AG10803 (cell line): ENCODE measurements at places on chromosomes 7 and 10.

DNA sequence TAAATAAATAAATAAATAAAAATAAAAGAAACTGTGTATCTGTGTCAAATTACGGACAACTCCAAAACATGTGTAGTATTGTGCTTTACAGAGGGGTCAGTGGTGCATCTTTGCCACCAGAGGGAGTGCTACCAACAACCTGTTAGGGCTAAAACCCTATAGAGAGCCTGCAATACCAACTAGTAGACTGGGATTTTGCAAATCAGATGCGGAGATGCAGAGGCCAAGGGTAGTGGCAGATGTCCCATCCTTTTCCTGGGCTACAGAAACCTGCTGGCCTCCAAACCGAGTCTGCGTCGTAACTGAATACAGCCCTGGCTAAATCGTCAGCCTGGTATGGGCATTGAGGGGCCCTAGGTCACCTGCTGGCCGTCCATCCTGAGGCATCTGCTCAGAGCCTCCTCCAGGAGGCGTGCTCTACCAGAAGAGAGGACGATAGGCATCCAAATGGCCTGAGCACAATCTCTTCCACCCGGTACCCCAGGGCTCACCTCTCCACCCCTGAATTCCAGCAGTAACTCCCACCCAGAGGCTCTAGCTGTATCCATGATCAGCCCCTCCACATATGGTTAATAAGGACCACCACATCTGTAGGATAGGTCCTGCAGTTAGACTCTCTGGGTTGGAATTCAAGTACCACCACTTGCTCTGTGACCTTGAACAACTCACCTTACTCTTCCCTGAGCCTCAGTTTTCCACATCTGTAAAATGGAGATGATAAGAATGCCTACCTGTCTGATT lies 6.2 kb upstream of the RRP12 start:
- DNase-seq = peak; percentile 81

DNA sequence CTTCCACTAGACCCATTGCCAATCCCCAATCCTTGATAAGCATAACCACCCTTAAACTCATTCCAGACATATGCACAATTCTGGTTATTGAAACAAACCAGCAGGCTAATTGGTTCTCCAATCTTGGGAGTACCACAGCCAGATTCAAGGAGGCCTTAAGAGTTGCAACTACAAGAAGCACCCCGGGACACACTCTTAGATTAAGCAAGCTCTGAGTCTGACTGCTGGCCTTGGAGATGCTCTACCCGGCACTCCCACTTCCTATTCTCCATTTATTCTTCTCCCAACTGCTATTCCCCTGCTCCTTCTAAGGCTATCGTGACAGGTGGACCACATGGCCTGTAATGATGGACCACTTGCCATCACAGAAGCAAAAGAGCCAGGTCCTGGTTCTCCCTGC lies 40.3 kb downstream of the CYTH3 start:
- no peak for DNase-seq

- no peak for DNase-seq
Observed at GRCh38 chr7:143258831-143259230, 4.4 kb upstream of the GSTK1 start.

- no peak for DNase-seq
Observed at GRCh38 chr7:31690935-31691334, 3.9 kb downstream of the PPP1R17 start.

DNA sequence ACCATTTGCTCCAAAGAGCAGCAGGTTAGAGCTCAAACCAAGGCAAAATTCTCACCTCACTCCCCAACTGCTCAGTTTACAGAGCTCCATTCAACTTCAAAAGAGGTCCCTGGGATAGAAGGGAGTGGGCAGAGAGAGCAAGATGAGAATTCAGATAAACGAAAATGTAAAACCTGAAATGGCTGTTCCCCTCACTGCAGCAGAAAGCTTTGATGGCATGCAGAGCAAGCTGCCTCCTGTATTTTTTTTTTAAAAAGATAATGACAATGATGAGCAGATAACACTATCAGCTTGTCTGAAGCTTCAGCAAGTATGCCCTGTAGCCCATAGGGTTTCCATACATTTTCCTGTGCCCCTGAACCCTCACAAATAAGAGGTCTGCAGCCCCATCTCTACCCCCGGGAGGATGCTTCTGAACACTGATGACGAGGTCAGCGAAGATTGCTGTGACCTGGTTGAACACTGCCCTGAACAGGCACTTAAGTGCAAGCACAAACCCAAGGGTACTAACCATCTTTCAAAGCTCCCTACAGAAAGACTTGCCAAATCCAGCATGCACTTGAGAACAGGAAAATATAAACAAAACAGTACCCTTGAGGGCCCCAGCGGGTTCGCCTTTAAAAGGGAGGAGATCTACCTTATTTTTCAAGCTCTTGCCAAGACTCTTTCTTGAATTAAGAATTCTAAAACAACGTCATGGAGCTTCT lies 81.3 kb downstream of the GLI3 start:
- DNase-seq = no peak

DNA sequence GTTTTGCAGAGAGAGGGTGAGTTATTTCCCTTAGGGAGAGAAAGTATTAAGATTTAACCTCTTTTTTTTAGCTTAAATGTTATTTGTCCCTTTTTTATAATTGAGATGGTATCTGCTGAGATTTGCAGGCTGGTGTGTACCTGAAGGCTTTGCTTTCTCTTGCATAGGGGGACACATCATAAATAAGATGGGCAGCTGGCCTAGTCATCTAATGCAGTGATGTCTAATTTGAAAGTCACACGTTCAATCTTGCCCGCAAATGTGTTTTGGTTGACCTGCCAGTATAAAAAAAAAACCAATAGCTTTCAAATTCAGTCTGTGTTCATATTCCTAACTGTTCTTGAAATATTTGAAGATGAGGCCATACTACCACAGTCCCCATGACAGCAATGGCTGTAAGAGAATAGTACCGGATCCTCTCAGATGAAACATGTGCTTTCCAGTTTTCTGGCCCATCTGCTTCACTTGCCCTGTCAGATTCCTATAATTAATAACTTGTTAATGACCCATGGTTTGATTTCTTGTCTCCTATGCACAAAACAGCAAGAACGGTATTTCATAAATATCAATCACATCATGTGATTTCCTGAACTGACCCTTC lies 914.2 kb downstream of the IPMK start:
- no peak for DNase-seq

DNA sequence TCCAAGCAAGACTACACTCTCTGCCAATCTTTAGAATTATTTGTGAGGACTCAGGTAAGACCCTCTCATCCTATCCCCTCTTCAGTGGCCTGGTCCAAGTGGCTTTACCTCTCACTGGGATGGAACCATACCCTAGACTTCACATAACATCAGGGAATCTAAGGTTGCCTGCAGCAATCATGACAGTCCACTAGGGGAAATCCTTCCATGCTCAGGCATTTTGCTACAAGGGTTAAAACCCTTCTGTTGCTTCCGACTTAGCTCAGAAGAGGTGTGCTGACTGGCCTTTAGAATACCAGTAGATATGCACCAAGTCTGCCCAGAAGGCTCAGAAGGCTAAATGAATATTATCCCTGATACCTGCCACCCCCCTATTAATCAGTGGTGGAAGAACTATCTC lies 24.9 kb upstream of the NPS start:
- no peak for DNase-seq

DNA sequence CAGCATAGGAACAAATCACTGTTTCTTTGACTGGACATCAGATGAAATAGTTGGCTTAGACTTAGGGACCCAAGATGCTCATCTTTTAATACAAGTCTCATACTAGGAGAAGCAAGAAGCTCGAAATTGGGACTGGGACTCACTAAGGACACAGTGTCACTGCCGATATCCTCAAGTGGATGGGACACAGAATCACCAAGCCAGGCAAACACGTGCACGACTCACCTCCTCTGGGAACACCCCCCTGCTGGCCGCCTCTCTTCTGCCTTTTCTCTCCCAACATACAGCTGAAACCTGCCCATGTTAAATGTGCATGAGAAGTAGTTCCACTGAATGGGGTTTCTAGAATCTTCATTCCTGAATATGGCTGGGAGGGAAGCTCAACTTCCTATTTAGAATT lies 106.6 kb upstream of the FAM204A start:
- DNase-seq = no peak

GRCh38 chr7:134899729-134900128 lies 86.6 kb upstream of the AGBL3 start:
- DNase-seq = no peak

DNA sequence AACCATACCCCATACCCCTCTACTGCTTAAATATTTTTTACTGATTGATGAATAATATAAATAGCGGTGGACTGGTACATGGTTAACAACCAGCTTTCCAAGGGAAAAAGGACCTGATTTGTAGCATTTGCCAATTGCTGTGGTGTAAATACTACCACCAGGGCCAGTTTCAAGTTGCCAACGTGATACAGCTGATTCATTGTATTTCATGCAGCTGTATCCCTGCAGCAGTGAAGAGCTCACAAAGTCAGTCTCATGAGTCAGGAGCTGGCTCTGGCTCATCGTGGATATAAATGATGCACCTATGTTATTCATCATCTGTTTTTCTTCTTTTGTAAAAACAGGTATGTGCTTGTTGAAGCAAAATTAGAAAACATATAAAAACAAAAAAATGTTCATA lies 15.2 kb downstream of the CALML5 start:
- no peak for DNase-seq

DNA sequence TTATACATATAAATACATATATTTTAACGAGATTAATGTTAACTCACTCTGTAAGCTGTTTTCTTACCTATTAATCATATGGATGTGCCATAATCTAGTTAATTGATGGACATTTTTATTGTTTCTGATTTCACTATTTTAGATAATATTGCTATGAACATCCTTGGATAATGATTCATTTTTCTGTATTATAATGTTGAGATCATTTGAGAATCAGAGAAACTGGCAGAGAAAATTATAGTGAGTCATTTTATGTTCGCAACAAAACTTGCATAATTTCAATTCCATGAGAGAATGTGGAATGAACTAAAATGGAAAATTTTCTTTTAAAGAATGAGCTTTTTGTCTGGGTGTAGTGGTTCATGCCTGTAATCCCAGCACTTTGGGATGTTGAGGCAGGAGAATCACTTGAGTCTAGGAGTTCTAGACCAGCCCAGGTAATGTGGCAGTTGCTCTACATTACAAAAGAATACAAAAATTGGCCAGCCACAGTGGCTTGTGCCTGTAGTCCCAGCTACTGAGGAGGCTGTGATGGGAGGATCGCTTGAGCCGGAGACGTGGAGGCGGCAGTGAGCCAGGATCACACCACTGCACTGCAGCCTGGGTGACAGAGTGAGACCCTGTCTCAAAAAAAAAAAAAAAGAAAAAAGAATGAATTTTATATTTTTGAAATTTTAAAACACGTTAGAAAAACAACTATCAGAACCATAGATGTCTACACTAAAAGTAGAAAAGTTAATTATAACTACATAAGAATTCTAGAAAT lies 40.5 kb downstream of the PAPSS2 start:
- peak; percentile 74 for DNase-seq

GRCh38 chr10:59880971-59881510 lies 25.3 kb downstream of the CCDC6 start:
- DNase-seq = no peak

- DNase-seq = no peak
Observed at GRCh38 chr7:35613150-35613549, 81.8 kb downstream of the HERPUD2 start.

DNA sequence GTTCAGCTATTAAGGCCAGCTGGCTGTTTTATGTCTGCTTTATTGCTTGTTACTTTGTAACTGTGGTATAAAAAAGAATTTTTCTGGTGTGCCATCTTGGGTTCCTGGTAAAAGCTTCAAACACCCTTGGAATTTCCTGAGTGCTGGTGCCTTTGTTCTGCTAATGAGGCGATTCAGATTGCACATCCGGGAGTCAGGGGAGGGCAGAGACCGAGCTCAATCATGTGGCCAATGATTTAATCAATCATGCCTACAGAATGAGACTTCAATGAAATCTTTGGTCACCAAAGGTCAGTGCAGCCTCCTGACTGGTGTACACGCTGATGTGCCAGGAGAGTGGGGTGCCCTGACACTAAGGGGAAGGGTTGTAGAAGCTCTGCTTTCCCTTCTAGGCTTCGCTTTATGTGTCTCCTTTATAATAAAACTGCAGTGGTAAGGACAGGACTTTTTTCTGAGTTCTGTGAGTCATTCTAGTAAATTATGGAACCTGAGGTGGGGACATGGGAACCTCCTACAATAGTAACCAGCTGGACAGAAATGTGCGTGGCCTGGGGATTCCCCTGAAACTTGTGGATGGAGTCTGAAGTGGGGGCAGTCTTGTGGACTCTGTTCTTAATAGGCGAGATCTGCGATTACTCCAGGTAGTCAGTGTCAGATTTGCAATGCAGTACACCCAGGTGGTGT lies 69.4 kb upstream of the OGDHL start:
- DNase-seq = peak; percentile 48

GRCh38 chr10:76329891-76330575 lies 898.6 kb downstream of the LRMDA start:
- DNase-seq = peak; percentile 47

- DNase-seq = no peak
Observed at GRCh38 chr10:78398382-78398781, 364.7 kb downstream of the RPS24 start.

DNA sequence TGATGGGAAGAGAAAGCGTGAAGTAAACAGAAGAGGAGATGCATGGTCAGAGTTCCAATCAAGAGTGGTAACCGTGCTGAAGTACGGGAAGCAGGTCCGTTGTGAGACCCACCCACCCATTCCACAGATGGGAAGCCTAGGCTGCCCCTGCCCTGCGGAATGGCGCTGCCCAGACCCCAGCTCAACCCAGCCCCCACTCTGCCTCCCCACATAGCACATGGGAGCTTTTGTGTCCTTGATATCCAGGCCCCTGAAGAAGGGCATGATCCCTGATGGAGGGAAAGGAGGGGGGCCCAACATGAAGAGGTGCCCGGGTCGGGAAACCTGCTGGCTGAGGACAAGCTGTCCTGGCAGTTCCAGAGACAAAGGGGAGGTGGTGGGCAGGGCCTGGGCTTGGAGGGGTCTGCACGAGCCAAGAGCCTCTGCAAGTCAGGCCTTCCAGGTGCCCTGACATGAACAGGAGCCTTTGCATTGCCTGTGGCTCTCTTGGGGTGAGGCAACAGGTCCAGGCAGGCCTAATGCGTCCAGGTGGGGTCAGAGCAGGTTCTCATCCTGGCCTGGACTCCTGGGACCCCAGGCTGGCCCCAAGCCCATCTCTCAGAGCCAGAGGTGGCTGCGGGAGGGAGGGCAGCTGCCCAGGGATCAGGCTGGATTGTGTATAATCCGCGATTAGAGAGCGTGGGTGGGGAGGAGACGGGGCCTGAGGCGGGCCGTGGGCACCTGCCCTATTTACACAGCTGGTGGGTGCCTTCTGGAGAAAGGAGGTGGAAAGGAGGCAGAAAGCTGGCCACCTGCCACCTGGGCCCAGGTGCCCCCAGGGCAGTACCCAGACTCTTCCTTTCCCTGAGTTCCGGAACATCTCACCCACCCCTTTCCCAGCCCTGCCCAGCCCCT lies 23.5 kb downstream of the YKT6 start:
- DNase-seq = no peak

GRCh38 chr10:128065881-128066534 lies 60.2 kb downstream of the MKI67 start:
- DNase-seq = no peak

GRCh38 chr10:48404646-48405045 lies 98.2 kb downstream of the MAPK8 start:
- DNase-seq = peak; percentile 56

GRCh38 chr10:47241256-47241655 lies 58.7 kb upstream of the GDF10 start:
- no peak for DNase-seq
